Mucosa of descending colon (tissue), 3 donors: ENCODE measurements at places on chromosomes 7 and 10. TPM values are rescaled to one million over a fixed set of nuclear protein-coding genes. Genes with fewer than 3 reads are reported as not detected.

DNA sequence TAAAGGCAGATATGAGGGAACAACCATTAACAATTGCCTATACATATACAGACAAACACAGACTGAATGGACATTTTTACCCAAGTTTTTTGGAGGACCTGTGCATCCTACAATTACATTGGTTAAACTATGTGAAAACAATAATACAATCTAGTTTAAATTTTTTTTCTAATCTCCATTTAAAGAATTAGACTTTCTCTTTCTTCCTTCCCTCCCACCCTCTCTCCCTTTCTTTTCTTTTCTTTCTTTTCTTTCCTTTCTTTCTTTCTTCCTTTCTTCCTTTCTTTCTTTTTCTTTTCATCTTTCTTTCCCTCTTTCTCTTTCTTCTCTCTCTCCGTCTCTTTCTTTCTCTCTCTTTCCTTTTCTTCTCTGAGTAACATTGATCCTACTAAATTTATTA, 183.7 kb downstream of the HDAC9 start:
- no peak for DNase-seq

- no peak for DNase-seq
These were observed 126.4 kb upstream of the RSU1 start for GRCh38 chr10:16943295-16944285.

DNA sequence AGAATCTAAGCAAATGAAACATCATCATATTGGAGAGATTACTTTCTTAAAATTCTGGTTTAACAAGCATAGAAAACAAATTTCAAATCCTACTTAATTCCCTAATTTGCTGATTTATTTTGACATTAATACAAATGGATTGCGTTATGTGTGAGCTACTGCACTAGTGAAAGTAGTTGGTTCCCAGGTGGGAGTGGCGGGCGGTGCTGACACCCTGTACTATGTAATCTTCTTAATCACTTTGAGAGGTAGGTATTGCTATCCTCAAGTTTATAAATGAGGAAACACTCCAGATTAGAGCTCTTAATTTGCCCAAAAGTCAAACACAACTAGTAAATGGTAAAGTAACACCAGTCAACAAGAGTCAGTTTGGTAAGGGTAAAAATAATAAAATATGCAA, 131.1 kb downstream of the ELAPOR2 start:
- DNase-seq: no peak

GRCh38 chr7:153392726-153393125, 633.2 kb downstream of the ACTR3B start:
- DNase-seq: no peak

DNA sequence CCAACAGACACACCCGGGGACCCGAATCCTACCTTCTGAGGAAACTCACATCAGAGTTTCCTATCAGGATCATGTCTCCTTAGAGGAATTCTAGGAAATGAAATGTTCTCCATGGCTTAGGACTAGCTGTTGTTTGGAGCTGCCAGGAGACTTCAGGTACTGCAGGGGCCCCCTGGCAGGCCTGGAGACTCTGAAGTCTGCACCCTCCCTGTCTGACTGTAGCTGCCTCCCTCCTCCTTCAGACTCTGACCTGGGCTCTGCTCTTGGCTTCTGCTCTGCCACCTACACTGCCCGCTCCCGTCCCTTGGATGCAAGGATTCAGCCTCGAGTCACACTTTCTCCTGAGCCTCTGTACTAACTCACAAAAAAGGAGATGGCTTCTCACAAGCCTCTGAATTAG, 232.8 kb downstream of the INHBA start:
- DNase-seq: no peak

DNA sequence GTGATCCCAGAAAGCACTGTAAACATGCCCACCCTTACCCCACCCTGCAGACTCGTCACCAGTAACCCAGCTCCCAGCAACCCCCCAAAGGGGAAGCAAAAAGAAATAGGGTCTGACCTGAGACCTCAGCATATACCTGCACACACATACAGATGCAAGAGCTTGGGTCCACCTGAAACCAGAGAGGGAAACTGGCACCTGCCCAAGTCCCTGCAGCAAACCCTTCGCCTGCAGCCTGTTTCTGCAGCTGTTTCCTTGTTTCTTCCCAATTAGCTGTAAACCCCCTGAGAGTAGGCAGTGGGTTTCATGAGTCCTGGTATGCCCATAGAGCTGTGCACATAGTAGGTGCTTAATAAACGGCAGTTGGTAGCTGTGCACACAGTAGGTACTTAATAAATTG, 140.5 kb downstream of the FGFR2 start:
- DNase-seq: no peak

DNA sequence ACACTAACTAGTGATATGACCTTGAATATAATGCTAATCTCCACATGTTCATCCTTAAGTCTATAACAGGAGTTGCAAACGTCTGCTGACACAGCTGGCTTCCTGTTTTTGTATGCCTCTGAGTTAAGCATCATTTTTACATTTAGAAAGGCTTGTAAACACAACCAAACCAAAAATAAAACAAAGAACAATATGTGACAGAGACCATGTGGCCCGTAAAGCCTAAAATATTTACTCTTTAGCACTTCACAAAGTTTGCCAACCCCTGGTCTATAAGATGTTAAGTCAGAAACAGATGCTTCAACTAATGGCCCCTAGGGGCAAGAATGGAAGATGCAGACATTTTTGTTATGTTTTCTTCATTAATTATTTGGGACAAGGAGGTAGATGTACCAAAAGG, 109.3 kb downstream of the CPEB3 start:
- no peak for DNase-seq

- no peak for DNase-seq
These were observed 59.7 kb downstream of the ZNF365 start for GRCh38 chr10:62433901-62434300.

DNA sequence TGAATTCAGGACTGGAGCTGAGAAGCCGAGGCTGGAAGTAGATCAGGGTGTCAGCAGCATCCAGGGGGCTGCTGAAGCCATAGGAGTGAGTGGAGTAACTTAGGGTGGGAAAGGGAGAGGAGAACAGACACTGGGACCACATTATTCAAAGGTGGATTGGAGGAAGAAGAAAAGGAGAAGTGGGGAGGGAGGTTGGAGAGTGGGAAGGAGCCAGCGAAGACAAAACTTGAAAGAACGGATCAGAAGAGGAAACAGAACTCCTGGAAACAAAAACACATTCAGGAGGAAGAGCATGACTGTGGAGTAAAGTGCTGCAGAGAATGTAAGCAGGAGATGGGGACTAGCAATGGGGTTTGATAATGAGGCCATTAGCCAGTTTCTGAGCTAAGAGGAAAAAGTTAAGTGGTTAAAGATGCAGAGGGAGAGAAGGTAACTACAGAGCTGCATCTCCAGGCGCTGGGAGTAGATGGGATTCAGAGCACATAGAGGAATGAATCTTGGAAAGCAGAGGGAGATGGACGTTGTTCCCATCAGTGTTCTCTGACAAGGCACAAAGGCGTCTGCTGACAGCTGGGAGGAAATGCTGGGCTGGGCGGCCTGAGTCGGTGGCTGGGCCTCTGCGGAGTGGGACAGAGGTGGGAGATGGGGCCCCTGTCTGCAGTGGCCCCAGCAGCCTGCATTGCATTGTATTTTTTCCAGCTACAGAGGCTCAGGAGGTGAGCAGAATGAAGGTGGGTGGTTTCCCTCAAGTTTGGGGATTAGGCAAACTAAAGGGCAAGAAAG, 63.1 kb upstream of the LEP start:
- DNase-seq: no peak

DNA sequence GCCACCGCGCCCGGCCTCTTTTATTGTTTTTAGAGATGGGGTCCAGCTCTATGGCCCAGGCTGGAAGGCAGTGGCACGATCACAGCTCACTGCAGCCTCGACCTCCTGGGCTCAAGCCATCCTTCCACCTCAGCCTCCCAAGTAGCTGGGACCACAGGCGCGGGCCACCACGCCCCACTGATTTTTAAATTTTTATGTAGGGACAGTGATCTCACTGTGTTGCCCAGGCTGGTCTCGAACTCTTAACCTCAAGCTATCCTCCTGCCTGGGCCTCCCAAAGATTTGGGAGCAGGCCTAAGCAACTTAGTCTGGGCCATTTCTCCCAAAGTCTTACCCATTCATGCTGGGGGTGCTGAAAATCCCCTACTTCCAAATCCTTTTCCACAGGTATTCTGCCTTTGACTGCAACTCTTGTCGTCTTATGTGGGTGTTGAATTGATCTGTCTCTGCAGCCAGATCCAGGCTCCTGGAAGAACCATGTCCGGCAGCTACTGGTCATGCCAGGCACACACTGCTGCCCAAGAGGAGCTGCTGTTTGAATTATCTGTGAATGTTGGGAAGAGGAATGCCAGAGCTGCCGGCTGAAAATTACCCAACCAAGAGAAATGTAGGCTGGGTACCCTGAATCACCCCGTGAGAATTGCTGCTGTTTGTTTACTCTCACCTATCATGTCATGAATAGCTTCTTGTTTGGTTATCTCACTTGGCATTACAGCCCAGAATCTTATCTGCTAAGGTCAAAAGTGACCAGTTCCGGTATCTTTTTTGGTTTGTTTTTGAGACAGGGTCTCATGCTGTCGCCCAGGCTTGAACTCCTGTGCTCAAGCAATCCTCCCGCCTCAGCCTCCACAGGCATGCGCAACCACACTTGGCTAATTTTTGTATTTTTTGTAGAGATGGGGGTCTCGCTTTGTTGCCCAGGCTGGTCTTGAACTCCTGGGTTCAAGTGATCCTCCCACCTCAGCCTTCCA, 1.1 kb downstream of the ZDHHC4 start:
- DNase-seq: no peak

- peak; percentile 21 for DNase-seq
These were observed 62.7 kb downstream of the CALML3 start for GRCh38 chr10:5587151-5588079.

GRCh38 chr7:158760936-158761335, 56.3 kb upstream of the NCAPG2 start:
- no peak for DNase-seq

- DNase-seq: no peak
These were observed 402.9 kb downstream of the MAGI2 start for GRCh38 chr7:79050603-79051002.

DNA sequence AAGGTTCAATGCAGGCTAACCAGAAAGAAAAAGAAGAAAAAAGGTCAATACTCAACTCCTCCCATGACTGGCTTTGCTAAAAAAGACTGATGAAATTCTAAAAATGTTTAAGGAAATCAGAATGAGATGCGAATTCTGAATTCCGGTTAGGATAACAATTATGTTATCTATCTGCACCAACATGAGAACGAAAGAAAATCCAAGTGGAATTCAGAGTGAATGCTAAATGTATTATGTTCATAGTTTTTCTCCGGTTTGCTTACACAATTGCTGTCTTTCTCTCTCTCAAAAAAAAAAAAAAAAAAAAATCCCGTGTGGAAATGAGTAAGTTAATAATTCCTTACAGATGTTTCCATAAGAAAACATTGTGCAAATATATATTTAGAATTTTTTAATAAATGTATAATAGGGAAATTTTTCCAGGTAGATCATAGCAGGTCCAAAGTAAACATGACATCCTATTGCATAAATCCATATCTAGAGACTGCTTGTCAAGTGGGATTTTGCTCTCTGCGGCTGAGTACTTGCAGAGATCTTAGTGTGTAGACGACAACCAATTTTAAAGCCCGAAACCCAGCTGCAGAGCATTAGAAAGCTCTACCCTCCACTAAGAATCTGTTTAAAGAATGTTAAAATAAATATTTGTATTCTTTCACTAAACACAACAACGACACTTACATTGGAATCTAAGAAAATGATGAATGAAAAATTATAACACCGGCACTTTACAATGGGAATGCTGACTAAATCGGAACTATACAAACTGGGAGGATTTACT, 104.0 kb downstream of the JAZF1 start:
- DNase-seq: no peak

- DNase-seq: no peak
These were observed 150.5 kb upstream of the PPP2R2D start for GRCh38 chr10:131750171-131750895.

GRCh38 chr10:96768136-96768535, 47.8 kb upstream of the PIK3AP1 start:
- DNase-seq: peak; percentile 55

DNA sequence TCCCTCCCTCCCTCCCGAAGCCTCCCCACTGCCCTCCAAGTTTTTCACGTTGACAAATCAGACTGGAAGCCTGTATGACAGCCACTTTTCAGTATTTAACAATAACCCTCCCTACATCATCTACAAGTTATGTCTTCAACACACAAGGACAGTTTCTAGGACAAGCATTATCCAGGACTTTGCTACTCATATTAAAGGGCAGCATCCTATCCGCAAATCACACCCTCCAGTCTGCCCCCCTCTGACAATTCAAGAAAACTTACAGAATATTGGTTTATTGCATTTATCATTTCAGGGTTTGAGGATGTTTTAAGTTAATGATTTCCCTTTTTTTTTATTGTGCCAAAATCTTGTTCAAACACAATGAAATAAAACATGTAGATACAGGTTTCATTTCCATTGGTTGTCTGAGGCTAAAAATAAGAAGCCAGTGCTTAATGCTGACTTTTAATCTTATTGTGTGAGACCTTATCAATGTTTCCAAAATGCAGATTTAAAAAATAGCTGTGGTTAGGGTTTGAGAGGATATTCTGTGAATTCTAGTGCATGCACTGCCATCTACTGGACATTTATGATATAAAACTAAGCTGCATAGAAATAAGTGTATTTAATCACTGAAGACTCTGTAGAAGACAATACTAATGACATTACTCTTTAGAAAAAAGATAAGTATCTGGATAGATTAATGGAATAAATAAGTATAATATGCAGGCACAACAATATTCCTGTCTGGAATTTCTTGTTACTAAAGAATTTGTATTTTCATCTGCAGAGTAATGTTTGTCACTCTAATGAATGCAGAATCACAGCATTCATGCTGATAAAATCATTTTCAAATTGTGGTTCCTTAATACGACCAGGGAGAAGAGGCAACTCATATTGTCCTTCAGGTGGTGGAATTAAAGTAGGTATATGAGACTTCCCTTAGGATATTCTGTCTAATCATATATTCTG, 64.1 kb downstream of the CAV1 start:
- DNase-seq: no peak

Gene ITGB8
- 10.8 TPM for total RNA-seq

Gene ARPC1A
- total RNA-seq: 158 TPM

Gene CCAR1
- total RNA-seq: 49.1 TPM

Gene EXOC4
- 89.5 TPM for total RNA-seq

Gene HYAL4
- not detected for total RNA-seq

Gene COL28A1
- total RNA-seq: 4.1 TPM

Gene CTBP2
- total RNA-seq: 109 TPM

Gene CRYGN
- not detected for total RNA-seq

Gene CHCHD2
- 233 TPM for total RNA-seq

Gene WDR86
- 1.2 TPM for total RNA-seq

Gene GARIN1A
- 1.3 TPM for total RNA-seq
